ENCODE measurements at places on chromosomes 3 and 15.

DNA sequence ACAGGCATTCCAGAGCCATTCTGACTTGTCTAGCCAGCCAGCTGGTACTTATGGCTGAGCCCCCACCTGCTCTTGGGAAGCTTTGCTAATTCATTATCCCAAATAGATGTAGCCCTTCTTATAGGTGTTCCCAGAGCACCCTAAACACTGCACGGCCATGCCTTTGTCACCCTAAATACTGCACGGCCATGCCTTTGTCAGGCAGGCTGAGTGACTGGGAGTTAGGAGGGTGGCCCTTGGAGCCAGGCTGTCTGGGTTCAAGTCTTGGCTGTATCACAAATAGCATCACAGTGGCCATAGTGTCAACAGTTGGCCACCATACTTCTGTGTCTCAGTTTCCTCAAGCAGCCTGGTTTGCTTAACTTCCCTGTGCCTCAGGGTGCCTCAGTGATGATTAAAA lies 292.3 kb downstream of the ADAMTS17 start:
- DNase-seq, result no peak

GRCh38 chr3:151879679-151880415 lies 6.4 kb downstream of the SUCNR1 start:
- no peak for DNase-seq

DNA sequence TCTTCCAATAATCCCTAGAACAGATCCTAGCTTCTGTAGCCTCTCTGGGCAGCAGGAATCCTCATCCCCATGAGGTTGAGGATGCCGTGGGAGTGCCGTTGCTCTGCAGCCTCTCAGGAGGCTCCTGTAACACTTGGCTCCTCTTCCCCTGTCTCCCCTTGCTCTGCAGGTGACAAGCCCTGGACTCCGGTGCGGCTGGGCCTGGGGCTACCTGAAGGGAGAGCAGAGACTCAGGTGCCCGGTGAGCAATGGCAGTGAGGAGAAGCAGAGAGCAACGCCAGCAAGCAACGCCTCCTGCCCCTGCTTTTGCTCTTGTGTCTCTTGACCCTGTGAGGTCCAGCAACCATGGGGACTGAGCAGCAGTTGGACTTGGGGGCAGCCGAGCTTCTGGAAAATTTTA lies 91.2 kb downstream of the CEMIP start:
- no peak for DNase-seq

GRCh38 chr3:46375218-46375617 lies 4.5 kb downstream of the CCR5 start:
- no peak for DNase-seq

- DNase-seq, result no peak
These were observed 196.5 kb upstream of the ATP11B start for GRCh38 chr3:182596676-182597410.

- DNase-seq, result no peak
These were observed 21.6 kb downstream of the COL8A1 start for GRCh38 chr3:99659951-99660350.

GRCh38 chr15:33506781-33507296 lies 196.1 kb downstream of the RYR3 start:
- DNase-seq, result no peak

- no peak for DNase-seq
These were observed 20.2 kb downstream of the ADGRG7 start for GRCh38 chr3:100629421-100630127.

DNA sequence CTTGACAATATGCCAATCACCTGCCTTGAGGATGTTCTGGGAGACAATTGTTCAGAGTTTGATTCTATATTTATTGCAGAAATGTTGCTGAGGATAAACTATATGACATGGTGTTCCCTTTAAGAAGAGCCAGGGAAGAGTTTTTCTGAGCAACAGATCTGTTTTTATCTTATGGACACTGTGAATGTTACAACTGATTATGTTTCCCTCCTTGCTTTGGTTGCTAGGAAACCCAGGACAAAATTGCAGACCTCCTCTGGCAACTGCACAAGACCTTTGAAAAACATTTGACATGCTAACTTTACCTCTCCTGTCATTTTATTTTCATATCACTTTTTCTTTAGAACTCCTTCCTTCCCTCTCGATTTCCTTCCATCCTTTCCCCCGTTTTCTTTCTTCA lies 8.2 kb upstream of the TM6SF1 start:
- DNase-seq, result no peak

DNA sequence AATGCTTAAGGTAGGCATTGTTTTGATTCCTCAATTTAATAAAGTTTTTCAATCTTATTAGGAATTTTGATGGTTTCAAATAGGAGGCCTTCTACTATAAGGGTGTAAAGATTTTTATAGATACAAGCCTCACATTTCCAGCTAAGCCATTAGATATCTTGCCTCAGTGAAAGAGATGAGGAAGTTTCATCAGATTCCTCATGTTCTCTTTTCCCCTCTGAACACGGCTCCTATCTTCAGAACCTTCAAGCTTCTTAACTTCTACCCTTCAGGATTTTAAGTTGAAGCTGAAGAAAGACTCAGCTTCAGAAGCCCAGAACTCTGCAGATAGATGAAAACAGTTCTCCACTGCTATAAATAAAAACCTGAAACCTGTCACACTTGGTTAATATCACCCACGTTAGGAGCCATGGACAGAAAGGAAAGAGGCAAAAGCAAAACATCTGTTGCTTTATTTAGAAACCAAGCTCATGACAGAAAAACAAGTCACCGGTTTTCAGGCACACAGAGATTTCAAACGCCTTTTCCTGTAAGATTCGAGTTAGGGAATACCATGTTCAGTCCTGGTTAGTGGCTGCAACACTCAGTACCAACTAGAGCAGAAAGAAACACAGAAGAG lies 82.2 kb upstream of the GOLGA8B start:
- no peak for DNase-seq

DNA sequence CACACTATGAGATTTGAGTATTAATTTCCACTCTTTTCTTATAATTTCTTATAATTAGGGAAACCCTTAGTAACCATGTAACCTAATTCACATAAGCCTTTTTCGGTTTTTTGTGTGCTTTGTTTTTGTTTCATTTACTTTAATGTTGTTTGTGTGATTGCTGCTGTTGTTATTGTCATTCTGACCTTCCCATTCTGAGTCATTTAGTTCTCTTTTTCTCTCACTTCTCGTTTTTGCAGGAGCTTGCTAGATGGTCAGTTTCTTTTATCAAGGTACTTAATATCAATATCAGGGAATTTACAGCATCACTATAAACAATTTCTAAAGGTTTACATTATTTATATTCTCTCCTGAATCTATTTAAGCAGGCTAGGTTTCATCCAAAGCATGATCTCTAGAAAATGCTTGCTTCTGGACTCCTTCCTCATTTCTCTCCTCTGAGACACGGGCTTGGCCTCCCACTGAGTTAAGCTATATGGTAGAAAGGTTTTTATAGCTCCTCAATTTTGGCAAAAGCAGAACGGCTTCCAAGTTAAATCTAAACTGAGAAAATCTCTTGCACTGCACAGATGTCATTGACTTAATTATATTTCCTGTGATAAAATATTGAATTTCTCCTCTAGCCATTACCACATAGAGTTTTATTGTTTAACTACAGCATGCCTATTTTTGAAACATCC lies 534.2 kb downstream of the NSUN3 start:
- DNase-seq, result no peak

GRCh38 chr3:104291878-104292277 lies 1074.8 kb upstream of the ALCAM start:
- DNase-seq, result no peak

DNA sequence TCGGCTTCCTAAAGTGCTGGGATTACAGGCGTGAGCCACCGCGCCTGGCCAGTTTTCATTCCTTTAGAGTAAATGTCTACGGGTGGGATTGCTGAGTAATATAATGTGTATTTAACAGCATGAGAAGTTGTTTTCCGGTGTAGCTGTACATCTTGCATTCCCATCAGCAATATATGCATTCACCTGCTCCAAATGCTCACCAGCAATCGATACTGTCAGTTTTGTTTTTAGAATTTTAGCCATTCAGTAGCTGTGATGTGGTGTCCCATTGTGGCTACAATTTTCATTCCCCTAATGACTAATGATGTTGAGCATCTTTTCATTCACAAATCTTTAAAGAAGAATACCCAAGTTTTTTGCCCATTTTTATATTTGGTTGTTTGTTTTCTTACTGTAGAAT lies 134.8 kb upstream of the RGMA start:
- DNase-seq, result no peak

GRCh38 chr3:72303926-72304325 lies 519.0 kb upstream of the PROK2 start:
- no peak for DNase-seq

GRCh38 chr15:79858469-79858868 lies 38.3 kb downstream of the MTHFS start:
- DNase-seq, result no peak

GRCh38 chr3:16462679-16463078 lies 50.8 kb downstream of the RFTN1 start:
- no peak for DNase-seq

DNA sequence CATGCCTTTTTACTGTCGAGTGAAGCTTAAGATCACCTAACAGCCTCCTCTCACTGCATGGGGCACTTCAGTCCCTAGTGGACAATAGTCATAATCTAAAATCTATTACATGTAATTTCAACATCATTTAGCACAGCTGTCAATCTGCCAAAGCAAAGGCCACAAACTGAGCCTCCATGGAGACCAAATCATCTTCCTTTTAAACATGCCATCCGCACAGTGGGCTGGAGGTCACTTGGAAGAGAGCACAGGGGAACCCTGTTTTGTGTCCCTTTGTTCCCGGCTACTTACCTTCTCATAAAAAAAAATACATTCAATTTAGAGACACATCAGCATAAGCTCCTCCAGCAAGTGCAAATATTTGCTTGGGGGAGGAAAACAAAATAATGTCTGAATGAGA lies 167.3 kb downstream of the SQOR start:
- DNase-seq, result no peak

- DNase-seq, result no peak
These were observed 48.9 kb downstream of the SSUH2 start for GRCh38 chr3:8595695-8596115.

DNA sequence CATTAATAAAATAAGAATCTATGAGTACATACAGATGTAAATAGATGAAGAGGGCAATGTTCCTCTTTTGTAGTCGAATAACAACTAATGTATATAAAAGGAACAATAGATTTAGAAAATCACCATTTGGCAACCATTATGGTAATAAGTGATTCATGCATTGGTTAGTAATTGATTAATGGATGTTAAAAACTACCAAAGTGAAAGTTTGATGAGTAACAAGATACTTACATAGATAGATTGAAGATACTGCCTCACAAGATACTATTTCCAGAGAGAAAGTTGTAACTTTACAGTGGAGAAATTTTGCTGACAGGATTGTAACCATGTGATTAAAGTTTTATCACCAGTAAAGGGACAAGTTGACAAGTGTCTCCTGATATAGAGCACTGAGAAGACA lies 55.0 kb downstream of the TCF12 start:
- no peak for DNase-seq

GRCh38 chr15:91348752-91349500 lies 248.9 kb downstream of the SV2B start:
- no peak for DNase-seq

GRCh38 chr3:122497425-122497824 lies 17.3 kb downstream of the KPNA1 start:
- DNase-seq, result no peak

DNA sequence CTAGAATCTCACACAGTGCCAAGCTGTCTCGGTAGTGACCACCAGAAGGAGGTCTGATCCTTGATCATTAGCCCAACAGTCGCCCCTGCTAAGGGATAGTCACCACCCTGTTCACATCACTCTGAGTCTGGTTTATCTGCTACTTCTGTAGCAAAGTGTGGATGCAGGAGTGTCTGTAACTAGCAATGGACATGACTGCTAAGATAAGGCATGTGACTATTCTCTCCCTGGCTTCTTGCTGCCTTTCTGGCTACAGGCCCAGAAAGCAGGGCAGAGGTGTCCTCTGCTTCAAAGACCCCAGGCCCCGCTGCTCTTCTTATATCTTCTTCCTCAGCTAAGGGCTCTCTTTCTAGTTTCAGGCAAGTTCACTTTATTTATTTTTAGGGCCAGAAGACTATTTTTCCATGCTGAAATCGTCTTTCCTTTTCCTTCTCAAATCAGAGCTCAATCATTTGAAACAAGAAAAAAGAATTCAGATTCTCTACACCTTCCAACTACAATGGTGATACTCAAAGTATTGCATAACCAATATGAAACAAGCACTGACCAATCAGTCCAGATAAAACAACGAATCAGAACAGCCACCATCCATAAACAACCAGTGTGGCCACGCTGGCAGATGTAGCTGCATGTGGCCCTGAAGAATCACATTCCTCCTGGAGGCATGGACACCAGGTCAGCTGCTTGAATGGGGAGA lies 8.0 kb upstream of the KNG1 start:
- no peak for DNase-seq

- DNase-seq, result no peak
These were observed 66.6 kb upstream of the ARL8B start for GRCh38 chr3:5055357-5056110.

- no peak for DNase-seq
These were observed 46.1 kb upstream of the SLCO2A1 start for GRCh38 chr3:134075846-134076245.

DNA sequence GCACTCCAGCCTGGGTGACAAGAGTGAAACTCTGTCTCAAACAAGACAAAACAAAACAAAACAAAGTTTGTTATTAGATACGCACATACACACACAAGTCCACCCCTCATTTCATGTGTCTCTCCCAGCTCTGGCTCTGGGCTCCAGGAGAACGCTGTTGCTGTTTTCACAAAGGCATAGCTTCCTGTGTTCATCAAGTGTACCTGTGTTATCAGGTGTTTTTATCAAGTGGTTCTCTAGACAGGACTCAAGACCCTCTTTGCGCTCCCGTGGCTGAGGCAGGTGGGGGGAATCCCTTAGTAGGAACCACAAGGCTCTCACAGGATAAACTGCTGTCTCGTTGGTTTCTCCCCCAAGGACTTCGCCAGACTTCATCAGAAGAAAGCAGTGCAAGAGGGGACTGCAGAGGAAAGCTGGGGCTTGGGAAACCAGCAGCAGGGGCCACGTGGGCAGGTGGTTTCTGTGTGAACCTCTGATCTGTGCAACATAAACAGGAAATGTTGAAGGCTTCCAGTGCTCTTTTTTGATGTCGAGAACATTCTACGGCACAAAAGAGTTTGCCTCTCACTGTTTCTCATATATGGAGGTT lies 6.9 kb upstream of the PPP1R2 start:
- peak; percentile 52 for DNase-seq

- DNase-seq, result no peak
These were observed 1.7 kb upstream of the CLN6 start for GRCh38 chr15:68231102-68231818.

GRCh38 chr15:49406352-49407118 lies 16.5 kb upstream of the FGF7 start:
- no peak for DNase-seq

DNA sequence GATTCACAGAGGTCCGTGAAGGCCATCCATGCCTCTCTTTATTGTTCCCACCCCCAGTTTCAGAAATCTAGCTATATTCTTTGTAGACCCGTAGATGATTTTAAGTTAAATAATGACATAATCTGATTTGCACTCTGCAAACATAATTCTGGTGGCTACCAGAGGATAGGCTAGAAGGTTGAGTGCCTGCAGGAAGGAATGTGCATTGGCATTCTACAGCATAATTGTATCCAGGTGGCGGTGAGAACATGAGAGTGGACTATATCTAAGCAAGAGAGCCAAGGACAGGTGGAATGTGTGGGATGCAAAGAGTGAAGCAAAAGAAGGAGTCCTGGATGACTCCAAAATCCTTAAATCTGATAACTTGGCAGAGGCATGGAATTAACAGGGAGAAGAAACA lies 298.5 kb upstream of the MME start:
- no peak for DNase-seq

- no peak for DNase-seq
These were observed 14.9 kb upstream of the TMCC1 start for GRCh38 chr3:129908417-129908816.
